GM23248 (cell line): ENCODE measurements at places on chromosomes 12 and 14.
A peak's percentile ranks its signal among the peaks of the same experiment; 100 is the strongest.

GRCh38 chr14:70416725-70417349 lies at the start of gene SYNJ2BP:
TSS of gene SYNJ2BP (minus strand) at chr14:70417090. CDS start at chr14:70416963, 127 bp downstream.
- peak; percentile 86 for DNase-seq

DNA sequence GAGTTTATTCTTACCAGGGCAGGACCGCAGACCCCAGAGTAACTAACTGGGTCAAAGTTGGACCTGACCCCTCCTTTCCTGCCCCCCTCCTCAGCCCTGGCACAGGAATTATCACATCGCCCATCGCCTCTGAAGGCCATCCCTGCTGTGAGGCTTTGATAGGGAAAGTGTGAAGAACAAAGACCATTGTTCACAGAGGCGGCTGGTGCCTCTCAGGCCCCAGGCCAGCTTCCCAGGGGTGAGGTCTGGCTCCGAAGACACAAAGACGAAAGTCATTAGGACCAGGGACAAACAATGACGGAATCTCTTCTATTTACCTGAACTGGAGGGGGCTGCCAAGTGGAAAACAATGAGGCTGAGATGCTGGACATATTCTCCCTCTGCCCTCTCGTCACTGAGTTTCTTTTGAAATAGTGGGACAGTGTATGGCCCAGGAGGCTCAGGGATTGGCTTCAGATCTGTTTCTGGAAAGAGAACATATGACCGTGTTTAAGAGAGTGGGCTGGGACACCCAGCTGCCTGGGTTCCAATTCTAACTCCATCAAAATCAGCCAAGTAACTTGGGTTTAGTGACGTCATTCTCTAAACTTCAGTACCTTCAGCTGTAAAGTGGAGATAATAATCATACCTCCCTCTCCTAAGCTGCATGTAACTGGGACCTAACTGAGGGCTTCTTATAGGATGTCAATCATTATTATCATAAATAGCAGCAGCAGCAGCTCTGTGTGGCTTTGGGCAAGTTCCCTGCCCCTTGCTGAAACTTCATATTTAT lies 769.4 kb downstream of the MED13L start:
- no peak for DNase-seq

GRCh38 chr14:78018283-78018682 lies 151.9 kb upstream of the NRXN3 start:
- no peak for DNase-seq

GRCh38 chr14:95067526-95067925 lies 89.8 kb downstream of the DICER1 start:
- DNase-seq, result no peak

- DNase-seq, result no peak
Measured at GRCh38 chr12:127607146-127607725, 659.7 kb upstream of the TMEM132C start.

DNA sequence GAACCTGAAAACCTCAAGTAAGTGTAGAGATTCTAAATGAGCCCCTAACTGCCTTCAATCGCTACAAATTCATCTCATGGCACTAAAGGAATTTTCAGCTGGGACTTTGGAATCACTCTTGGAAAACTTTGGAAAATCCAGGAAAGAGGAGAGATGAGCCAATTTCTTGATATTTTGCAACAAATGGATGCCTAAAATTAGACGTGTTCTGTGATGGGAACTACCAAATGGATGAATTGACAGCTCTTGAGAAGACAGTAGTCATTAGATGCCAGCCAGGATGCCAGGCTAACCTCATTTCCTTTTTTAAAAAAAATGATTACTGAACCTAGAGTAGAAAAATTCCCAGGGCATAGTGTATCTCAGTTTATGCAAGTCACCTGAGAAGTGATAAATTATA lies 78.3 kb downstream of the NPAS3 start:
- DNase-seq, result no peak

GRCh38 chr14:68458840-68459469 lies 333.9 kb downstream of the ZFP36L1 start:
- DNase-seq, result peak; percentile 67

- peak; percentile 96 for DNase-seq
Measured at GRCh38 chr12:16350682-16351081, 3.2 kb downstream of the MGST1 start.

DNA sequence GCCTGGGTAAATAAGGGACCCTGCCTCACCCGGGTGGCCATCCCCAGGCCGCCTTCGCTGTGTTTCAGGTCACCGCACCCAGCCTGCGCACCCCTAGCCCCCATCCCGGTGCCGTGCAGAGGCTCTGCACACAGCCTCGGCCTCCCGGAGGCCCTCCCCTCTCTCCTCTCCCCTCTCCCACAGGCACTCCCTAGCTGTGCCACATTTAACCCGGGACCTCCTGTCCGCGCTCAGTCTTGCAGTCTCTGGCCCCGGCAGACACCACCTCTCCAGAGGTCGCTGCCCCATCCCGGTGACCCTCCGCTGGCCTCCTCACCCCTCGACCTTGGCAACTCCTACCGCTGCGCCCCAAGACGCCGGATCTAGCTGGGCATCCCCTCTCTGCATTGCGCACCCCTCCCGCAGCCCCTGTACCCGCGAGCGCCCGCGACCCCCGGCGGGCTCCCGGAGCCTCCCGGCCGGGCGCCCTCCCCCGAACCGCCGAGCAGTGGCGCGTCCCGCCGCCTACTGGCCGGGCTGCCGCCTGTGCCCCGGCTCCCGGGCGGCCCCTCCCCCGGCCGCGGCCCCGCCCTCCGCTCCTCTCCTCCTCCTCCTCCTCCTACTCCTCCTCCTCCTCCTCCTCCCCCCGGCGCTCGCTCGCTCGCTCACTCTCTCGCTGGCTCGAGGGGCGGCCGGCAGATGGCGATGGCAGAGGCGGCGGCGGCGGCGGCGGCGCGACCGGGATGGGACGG lies 120.7 kb downstream of the AACS start:
- DNase-seq, result peak; percentile 71

- peak; percentile 73 for DNase-seq
Measured at GRCh38 chr12:89707703-89708564, 704 bp downstream of the ATP2B1 start.

DNA sequence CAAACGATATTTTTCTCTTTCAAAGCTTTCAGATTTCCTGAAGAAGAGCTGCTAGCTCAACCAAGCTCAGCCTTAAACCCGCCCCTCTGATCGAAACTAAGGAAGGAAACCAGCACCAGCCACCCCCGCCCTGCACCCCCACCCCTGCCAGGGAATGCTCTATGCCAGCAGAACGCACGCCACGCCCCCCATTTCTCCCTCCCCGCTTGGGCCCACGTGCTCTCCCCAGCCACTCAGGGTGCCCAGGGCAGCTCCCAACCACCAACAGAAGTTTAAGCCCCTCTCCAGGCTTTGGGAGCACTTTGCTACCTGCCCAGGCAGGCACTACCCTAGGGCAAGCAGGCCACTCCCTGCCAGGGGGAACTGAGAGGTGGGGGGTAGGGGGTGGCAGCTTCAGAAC lies 18.8 kb upstream of the KRT78 start:
- peak; percentile 15 for DNase-seq

GRCh38 chr12:106139422-106140171 lies 843 bp upstream of the NUAK1 start:
- peak; percentile 91 for DNase-seq

DNA sequence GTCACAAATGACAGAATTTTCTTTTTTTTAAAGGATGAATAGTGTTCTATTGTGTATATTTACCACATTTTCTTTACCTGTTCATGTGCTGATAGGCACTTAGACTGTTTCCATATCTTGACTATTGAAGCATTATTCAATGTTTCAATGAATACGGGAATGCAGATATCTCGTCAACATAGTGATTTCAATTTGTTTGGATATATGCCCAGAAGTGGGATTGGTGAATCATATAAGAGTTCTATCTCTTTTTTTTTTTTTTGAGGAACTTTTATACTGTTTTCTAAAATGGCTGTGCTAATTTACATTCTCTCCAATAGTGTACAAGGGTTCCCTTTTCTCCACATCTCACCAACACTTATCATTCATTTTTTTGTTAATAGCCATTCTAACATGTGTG lies 97.9 kb upstream of the FAR2 start:
- peak; percentile 21 for DNase-seq

- DNase-seq, result peak; percentile 75
Measured at GRCh38 chr12:93571925-93572711, at the start of gene SOCS2. TSS of gene SOCS2 (plus strand) at chr12:93572675. CDS start at chr12:93572898, 223 bp downstream.

- no peak for DNase-seq
Measured at GRCh38 chr12:124380796-124381455, 86.0 kb downstream of the RFLNA start.

DNA sequence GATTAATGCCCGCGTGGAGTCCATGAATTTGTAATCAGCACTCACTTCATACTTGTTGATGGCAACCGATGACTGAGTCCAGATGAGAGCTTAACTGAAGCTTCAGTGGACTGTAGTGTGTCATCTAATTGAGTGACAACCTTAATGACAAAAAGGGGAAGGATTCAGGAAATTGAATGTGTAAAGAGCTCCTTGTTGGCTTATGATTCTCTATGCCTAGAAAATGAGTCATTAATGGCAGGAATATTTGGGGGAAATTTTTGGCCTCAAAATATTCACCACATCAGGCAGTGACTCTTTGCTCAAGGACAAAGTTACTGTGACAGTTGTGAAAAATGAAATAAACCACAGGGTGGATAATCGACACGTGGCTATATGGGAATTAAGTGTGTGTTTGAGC lies 55.3 kb upstream of the STON2 start:
- DNase-seq, result peak; percentile 25

DNA sequence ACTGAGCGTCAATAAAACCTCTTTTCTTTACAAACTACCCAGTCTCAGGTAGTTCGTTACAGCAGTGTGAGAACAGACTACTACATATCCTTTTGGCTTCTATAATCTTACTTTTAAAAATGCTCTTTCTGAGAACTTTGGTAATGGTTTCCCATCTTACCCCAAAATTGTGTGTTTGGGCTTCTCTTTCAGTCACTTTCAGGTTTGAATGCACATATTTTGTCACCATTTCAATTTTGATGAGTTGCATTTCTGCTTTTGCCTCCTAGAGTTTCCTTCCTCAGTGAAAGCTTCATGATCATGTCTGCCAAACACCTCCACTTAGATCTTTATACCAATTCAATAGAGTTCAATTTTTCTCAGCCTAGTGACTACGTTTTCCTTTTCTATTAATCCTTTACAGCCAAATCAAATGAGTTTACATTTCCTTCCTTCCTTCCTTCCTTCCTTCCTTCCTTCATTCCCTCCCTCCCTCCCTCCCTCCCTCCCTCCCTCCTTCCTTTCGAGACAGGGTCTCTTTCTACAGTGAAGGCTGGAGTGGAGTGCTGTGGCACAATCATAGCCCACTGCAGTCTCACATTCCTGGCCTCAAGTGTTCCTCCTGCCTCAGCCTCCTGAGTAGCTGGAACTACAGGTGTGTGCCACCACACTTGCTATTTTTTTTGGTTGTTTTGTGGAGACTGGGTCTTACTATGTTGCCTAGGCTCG lies 124.9 kb downstream of the BCAT1 start:
- DNase-seq, result no peak

DNA sequence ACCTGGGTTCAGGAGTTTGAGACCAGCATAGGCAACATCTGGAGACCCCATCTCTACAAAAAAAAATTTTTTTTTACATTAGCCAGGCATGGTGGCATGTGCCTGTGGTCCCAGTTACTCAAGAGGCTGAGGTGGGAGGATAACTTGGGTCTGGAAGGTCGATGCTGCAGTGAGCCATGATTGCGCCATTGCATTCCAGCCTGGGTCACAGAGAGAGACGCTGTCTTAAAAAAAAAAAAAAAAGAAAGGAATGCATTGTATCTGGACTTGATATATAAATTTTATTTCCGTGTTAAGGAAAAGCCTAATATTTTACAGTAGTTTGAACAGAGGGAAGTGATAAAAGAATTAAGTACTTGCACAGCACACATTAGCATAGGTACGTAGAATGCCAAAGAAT lies 97.2 kb downstream of the ZC3H14 start:
- DNase-seq, result no peak

- DNase-seq, result peak; percentile 3
Measured at GRCh38 chr12:87311206-87311605, 718.0 kb downstream of the C12orf50 start.

DNA sequence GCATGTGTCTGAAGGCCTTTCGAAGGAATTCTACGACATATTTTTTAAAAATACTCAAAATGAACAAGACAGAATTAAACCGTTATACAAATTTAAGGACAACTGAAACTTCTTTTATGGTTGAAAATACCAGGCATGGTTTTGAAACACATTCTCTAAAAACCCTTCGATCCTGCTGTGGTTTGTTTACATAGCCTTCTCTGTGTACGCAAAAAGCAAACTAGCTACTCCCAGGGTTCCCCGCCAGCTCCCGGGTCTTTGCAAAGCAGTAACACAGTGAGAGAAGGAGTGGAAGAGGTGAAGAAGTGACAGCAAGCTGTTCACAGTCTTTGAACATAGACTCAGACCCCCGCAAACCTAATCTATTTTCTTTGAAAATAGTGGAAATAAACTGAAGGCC lies 2.2 kb upstream of the TC2N start:
- no peak for DNase-seq

DNA sequence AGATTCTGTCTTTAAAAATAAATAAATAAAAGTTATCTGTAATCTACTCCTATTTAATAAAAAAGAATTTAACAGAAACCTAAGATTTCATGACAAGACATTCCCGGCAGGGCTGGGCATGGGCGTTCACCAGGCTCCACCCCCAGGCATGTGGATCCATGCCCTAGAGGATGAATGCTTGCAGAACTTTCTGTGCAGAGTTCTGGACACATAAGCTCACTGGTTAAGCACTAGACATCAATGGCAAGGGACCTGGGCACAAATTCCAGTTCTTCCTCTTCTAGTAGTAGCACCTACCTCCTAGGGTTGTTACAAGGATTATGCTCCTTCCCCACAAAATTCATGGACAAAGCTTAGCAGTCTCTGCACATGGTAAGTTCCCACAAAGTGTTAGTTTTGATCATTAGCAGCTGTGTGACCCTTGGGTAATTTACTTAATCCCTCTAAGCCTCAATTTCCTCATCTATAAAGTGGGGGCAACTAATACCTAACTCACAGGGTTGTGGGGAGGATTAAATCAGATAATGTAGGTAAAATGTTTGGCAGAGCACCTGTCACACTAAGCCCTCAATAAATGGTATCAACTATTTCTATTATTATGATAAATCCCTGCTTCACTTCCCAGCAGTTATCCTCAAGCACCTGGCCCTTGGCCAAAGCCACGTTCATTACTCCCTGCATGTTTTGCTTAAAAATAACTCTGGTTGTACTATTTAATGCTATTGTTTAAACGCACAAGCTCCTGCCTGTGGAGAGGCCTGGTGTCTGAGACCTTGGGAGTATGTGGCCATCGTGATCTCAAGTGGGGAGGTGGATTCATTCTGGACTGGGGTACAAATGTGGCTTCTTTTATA lies 9.8 kb downstream of the GALNT6 start:
- peak; percentile 60 for DNase-seq

GRCh38 chr14:76252471-76252870 lies 100.7 kb downstream of the GPATCH2L start:
- no peak for DNase-seq

DNA sequence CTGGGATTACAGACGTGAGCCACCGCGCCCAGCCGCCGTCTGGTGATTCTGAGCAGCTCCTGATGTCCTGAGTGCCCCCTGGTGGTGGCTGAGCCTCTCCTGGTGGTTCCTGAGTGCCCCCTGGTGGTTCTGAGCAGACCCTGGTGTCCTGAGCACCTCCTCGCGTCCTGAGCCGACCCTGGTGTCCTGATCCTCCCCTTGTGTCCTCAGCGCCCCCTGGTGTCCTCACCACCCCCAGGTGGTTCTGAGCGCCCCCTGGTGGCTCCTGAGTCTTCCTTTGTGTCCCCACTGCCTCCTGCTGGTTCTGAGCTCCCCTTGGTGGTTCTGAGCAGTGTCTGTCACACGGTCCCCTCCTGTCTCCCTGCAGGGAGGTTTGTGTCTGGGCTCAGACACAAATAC lies 1304.9 kb downstream of the TMEM121 start:
- no peak for DNase-seq
